Cortex of kidney (tissue), 1 donor: ENCODE measurements at places on chromosomes 3 and 15.

DNA sequence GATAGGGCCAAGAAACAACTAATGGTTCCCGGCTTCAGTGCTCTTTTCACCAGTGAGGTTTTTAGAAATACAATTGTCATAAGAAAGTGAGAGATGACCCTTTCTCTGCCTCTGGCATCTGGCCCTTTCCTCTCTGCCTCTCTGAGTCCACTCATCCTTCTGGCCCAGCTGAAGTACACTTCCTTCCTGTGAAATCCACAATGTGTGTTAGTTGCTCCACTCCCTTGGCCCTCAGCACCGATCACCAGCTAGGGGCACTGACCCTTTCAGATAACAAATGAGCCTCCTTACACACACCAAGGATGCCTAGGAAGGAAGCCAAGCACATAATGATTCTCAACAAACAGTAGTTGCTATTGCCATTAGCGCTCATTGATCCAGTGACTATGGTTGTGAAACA, 2.9 kb upstream of the CAV3 start:
- no peak for DNase-seq

- DNase-seq: no peak
These were observed 31.5 kb downstream of the LOXL1 start for GRCh38 chr15:73957785-73958184.

GRCh38 chr15:83733691-83734090, 79.8 kb downstream of the ADAMTSL3 start:
- DNase-seq: no peak

GRCh38 chr3:169822983-169823382, 10.3 kb upstream of the LRRC34 start:
- no peak for DNase-seq

DNA sequence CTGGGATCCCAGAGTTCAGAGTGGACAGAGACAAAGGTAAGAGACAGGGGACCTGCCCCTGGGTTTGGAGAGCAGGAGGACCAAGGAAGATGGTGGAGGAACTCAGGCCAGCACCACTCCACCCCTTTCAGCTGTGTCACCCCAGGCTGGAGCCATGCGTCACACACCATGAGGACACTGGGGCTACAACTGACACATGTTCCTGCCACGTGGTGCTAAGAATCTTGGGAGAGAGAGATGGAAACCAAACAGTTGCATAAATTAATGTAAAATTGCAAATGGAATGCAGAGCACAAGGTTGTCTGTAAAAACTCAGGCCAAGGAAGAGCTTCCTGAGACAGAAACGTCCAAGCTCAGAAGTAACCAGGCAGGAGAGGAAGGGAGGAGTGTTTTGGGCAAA, 22.7 kb upstream of the VPS33B start:
- DNase-seq: no peak

DNA sequence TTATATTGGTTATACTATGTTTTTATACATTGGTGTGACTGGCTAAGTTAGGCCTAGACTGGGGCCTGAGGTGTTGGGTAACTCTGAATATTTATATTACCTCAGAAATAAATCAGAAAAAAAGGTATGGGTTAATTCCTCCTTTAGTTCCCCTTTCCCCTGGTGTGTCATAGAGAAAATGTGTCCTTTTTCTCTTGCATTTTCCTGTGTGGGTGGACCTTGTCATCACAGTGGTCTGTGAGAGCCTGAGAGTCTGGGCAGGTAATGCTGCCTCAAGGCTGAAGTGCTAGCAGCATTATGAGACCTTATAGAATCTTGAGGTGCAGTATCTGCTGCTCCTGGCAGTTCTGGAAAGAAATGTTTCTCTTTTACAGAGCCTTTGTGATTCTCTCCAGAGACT, 69.7 kb downstream of the PCOLCE2 start:
- DNase-seq: no peak

DNA sequence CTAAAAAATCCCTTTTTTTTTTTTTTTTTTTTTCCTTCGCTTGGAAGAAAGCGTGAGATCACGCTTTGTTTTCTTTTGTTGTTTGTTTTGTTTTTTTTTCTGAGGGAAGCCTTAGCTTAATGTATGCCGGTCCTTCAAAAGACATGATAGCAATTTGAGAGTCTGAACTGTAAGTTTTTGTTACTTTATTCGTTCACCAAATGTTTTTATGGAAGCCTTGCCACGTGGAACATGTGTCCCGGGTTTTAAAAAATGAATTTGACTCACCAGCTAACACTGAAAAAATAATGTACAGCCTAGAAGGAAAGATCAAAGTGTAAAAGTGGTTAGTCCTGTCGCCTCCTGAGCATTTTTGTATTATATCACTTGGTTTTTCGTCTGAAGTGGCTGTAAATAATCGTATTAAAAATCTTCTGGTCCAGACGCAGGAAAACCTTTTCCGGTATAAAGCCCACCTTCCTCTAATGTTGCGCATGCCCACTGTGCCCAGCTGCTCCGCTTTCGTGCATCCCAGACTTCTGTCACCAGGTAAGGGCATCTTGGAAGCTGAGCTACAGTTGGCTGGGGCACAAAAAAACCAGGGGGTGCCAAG, 795 bp upstream of the MYNN start:
- no peak for DNase-seq

GRCh38 chr15:37034392-37034791, 66.0 kb downstream of the MEIS2 start:
- no peak for DNase-seq

DNA sequence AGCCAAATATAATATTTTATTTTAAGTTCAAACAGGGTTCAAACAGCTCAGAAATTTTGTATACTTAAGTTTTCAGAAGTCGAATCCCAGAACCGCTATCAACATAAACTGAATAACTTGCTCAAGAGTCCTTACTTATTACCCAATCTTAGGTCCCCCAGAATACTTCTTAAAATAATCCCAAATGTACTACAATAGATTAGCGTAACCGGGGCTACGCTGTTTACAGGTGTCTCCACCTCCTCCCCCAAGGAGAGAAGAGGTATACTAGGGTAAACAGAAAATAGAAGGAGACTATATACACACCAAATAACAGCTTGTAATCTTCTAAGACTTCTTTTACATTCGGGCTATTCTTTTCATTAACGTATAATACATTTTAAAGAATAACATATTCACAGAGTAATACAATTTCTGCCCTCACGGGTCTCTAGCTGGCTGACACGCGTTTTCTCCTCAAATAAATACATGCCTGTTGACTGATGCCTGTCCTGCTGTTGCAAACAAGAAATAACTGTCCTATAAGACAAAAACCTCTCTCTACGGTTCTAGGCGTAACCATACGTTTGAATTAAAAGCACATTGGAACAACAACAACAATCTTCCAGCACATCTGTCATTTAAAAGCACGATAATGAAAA, 1.3 kb downstream of the DENND4A start:
- no peak for DNase-seq

GRCh38 chr3:122358703-122359032, 24.4 kb downstream of the MIX23 start:
- DNase-seq: no peak

DNA sequence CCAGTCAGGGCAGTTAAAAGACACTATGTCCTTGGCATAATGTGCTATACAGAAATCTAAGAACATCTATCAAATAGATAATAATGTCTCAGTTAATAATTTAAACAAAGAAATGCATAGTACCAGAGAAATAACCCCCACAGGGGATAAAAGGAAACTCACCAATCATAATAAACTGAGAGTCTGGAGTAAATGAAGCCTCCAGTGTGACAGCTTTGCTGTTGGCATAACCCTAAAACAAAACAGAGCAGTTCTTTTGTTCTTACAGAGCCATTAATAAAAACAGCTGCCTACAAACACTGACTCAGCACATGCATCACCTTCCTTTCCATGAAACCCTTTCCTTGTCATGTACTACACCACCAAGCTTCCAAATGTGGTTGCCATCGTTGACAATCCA, 13.5 kb downstream of the PPM1M start:
- no peak for DNase-seq

DNA sequence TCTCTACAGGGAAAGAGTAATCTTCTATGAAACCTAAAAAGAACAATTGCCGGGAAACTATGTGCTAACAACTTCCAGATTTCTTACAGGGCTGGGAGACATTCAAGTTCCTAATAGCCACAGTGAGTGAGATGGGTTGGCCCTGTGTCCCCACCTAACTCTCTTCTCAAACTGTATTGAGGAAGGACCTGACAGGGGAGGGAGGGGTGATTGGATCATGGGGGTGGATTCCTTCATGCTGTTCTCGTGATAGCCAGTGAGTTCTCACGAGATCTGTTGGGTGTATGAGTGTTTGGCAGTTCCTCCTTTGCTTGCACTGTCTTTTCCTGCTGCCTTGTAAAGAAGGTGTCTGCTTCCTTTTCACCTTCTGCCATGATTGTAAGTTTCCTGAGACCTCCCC, 958.7 kb downstream of the AGBL1 start:
- DNase-seq: no peak

GRCh38 chr3:111963424-111963823, 15.4 kb upstream of the ABHD10 start:
- no peak for DNase-seq

- DNase-seq: no peak
These were observed 19.2 kb upstream of the C15orf39 start for GRCh38 chr15:75182187-75183131.

DNA sequence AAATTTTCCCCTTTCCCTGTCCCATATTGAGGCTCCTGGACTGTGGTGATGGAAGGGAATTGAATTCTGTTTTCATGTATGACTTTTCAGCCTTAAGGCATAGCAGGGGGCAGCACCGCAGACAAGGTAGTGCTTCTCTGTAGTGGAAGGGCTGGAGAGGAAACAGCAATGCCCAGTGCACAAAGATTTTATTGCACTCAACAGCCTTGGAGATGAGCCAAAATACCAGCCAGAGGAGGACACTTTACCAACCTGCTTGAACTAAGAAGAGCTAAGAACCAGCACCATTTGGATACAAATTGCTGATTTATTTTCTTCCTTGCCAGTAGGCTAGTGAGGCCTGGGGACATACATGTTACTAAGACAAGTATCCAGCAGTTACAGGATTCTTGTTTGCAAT, 98.7 kb downstream of the KCNMB2 start:
- DNase-seq: no peak

DNA sequence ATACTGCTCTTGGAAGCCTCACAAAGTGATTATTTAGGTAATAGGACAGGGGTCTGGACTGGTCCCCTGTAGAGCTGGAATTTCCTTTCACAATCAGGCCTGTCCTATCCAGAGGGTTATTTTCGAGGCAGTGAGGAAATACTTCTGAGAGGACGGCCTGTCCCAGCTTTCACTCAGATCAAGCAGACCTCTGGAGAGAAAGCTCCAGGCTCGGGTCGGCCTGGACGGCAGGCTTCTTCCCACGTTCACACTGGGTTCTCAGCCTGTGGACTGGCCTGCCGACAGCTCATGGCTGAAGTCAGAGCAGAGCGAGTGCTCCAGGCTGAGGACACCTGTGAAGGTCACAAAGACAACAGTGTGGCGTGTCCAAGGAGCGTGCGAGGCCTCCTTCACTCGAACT, 405.3 kb downstream of the VPS13C start:
- no peak for DNase-seq

GRCh38 chr3:29889215-29889614, 608.3 kb downstream of the RBMS3 start:
- no peak for DNase-seq

GRCh38 chr15:101296418-101297405, 1.7 kb upstream of the SNRPA1 start:
- DNase-seq: no peak

DNA sequence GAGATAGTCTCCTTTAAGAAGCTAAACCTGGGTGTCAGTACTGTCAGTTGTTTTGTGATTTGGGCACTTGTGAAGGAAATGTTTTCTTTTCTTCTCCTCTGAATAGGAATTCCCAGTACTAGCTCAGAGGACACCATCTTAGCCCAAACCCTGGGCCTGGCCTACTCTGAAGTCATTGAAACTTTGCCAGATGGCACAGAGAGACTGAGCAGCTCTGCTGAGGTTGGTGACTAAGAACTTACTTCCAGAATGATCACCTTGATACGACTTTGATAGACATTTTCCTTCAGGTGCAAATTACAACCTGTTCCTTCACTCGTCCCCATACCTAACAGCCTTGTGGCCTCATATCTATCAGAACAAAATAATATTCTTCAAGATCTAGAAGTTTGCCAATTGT, 100.2 kb downstream of the LARS2 start:
- DNase-seq: no peak

GRCh38 chr3:9102240-9102981, 139.1 kb upstream of the RAD18 start:
- no peak for DNase-seq

GRCh38 chr15:42143866-42144625, 12.4 kb downstream of the PLA2G4F start:
- DNase-seq: no peak

DNA sequence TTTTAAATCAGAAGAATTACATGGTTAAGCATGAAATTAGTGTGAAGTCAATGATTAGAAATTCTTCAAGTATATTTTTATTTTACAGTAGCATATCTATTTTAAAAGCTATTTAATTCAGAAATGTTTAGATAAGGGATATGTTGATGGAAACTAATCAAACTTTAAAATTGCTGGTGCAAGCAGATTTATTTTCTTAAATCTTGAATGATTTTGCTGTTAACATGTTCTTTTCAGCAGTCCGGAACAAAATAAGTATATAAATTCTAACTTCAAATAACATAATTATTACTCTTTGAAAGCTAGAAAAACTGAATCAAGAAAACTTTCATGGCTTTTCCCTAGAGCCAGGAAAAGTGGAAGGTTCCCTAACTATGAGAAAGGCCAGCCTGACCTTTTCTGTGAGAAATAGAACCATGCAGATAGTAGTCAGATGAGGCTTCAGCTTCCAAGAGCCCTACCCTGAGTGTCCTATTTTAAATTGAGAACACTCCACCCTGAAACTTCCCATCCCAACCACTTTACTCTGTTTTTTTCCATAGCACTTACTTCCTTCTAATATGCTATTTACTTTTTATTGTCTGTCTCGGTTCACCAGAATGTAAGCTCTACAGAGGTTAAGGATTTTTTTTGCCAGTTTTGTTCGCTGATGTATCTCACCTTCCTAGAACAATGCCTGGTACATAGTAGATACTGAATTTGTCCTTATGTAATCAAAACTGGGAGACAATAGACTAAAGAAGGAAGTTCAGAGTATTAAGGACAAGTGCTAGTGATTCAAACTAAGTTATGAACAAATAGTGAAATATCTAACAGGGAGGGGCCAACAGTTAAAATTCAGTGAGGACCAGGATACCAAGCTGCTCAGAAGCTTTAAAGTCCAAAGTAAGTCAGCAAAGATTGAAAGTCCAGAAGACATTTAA, 66.8 kb downstream of the CD200R1L start:
- DNase-seq: no peak

DNA sequence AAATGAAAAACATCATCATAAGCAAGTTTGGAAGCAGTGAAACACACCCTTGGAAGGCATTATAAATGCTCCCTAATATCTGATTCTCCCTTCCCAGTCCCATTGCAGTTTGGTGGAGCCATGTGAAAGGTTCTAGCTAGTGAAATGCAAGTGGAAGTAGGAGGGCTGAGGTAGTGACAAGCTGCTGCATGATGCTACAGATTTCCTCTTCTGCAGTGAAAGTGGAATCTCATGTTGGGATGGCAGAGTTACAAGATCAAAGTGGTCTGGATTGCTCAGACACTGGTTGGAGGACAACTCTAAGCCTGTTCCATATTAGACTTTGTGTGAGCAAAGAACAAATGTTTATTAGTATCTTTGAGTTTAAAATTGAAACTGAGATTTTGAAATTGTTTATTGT, 3.3 kb upstream of the PDCD6IP start:
- DNase-seq: no peak

- DNase-seq: no peak
These were observed 455 bp upstream of the SNAP23 start for GRCh38 chr15:42494998-42495360.
